ENCODE measurements at places on chromosomes 2 and 18.

DNA sequence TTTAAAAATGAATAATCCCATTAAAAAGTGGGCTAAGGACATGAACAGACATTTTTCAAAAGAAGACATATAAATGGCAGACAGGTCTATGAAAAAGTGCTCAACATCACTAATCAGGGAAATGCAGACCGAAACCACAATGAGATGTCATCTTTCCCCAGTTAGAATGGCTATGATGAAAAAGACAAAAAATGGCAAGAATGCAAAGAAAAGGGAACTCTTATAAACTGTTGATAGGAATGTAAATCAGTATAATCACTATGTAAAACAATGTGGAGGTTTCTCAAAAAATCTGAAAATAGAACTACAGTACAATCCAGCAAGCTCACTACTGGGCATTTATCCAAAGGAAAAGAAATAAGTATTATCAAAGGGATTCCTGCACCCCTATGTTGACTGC lies 169.2 kb downstream of the METTL4 start:
- DNase-seq = no peak

DNA sequence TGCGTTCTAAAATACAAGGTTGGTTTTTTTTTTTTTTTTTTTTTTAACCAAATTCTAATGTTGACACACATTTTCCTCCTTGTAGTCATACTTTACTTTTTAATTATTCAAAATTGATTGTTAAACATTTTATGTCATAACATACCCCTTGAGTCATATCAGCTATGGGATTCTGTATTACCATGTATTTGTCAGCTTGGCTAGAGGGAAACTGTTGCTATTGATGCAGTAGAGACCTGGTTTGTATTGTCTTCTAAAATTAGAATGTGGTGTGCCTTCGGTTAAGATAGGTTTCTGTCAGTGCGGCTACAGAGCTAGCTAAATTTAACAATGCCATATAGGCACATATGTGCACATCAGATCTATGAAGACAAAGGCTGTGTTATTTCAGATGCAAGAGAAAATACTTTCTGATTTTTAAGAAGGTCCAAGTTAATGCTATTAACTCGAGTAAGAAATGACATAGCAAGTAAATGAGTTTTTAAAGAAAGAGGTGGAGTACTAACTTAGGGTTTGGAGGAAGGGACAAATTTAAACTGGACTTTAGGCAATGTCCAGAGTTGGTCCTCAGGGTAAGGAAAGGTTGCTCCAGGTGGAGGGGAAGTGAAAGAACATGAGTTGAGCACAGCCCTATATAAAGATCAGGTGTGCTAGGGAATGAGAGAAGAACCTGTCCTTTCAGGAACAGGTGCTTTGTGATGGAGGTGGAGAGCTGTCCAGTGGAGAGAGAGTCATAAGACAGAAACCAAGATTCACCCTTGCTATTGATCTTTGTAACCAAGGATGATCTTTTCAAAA lies 152.3 kb downstream of the PRPF40A start:
- no peak for DNase-seq

DNA sequence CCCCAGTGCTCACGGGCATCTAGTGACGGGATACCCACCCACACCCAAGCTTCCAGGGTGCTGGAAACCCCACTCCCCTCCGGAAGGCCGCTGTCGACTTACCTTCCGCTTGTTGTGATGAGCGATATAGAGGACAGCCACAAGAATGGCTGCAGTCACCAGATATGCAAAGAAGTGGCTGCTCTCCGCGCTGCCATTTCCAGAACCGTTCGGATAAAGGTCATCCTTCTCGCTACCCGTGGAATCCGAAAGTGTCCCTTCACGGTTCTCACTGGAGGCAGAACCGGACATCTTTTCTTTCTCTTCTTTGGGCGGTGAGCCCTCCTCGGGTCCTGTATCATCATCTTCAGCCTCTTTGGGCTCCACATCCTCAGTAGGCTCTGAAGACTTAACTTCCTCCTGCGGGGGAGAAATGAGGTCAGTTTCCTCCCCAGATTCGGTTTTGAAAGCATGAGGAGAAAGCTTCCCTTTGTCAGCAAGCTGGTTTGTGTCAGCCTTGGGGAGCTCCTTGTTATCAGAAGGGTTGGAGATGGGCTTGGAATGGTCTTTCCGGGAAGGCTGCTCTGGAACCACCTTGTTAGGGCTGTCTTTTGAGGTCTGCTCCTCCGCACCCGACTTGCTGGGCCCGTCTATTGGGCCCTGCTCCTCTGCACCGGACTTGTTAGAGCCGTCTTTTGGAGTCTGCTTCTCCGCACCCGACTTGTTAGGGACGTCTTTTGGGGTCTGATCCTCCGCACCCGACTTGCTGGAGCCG lies 1.2 kb downstream of the TGOLN2 start:
- DNase-seq = no peak

DNA sequence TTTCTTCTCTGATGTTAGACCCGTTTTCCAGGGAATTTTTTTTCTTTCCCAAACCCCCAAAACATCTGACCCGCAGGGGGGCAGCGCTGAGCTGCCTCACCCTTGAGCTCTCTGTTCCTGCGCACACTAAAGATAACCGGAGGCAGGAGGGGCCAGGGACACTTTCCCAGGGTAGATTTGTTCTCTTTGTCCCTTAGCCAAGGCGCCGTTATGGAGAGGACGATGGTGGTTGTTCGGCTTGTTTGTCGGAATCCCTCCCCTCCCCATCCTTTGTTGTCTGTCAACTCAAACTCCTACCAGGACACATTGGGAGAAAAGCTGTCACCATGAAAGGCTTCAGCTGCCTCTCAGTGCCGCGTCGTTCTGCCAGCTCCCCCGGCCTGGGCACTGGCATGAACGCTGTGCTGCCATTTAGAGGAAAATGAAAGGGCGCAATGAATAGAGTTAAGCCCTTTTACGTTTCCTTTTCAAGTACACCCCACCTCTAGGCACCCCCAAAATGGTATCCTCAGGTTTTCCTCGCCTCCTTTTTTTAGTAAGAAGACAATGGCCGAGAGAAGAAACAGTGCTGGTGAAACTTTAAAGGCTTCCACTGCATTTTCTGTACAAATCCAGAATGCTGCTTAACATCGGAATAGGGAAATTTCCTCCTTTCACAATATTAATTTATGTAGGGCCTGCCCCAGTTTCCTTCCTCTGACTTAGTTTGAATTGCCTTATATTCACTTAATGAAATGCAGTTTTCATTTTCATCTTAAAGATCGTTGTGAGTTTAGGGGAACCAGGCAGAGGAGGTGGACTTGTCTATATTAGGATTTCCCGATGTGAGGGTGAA lies 62.1 kb downstream of the RND3 start:
- DNase-seq = no peak

Measured in NCI-H2107 (cell line).